ENCODE measurements at places on chromosomes 7 and 10.

DNA sequence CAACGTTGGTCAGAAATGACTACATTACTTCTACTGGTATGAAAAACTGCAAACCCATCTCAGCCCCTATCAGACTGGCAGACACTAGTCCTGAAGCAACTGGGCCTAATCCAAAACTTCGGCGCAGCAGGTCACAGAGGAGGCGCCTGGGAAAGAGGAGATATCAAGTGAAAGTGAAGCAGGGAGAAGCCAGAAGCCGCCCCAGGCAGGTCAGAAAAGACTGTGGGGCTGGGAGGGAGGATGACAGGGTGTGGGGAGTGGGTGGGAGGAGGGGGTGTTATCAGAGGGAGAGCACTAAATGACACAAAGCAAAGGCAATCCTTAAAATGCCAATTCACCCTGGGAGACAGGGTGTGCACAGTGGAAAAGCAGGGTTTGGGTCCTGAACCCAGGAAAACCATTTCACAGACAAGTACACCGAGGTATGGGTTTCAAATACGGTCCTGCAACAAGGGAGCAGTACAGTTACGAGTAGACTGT, 731 bp downstream of the CHCHD3 start:
- peak; percentile 11 for DNase-seq

DNA sequence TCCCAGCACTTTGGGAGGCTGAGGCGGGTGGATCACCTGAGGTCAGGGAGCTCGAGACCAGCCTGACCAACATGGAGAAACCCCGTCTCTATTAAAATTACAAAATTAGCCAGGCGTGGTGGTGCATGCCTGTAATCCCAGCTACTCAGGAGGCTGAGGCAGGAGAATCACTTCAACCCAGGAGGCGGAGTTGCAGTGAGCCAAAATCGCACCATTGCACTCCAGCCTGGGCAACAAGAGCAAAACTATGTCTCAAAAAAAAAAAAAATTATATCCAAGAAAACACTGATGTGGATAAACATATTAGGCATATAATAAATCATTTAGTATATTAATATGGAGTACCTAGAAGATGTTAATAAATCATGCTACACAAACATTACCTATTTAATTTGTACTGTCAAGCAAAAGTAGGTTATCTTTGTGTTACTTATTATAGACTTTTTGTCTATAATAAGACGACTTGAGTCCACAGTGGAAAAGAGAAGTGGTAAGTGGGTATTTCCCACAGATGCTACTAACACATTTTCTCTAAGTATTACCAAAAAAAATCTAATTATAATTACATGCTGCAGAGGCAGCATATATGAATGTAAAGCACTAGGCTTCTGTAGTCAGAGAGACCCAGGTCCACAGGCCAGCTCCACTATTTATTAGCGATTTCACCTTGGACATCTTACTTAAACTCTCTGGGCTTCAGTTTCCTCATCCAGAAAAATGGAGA, 34.5 kb downstream of the DNMBP start:
- no peak for DNase-seq

DNA sequence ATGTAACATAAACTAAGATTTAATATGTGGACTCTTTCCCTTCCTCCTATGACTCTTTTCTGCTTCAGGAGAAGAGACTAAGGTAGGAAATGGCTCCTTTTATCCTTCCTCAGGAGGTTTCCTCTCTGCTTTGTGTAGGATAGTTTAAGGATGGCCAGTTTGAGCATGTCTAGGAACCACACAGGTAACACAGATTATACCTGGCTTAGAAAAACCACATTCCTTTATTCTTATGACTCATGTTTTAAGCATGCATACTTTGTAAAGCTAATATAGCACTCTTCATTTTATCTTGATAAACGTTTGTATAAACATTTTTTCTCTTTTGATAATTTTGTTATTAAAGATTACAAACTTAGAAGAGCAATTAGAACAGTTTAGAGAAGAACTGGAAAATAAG, 57.8 kb downstream of the CYP51A1 start:
- no peak for DNase-seq

- DNase-seq, result no peak
Measured at GRCh38 chr10:73251683-73252444, 580 bp downstream of the MRPS16 start.

Measured in brain microvascular endothelial cell (primary cell).